ENCODE measurements at places on chromosomes 16 and 17.

DNA sequence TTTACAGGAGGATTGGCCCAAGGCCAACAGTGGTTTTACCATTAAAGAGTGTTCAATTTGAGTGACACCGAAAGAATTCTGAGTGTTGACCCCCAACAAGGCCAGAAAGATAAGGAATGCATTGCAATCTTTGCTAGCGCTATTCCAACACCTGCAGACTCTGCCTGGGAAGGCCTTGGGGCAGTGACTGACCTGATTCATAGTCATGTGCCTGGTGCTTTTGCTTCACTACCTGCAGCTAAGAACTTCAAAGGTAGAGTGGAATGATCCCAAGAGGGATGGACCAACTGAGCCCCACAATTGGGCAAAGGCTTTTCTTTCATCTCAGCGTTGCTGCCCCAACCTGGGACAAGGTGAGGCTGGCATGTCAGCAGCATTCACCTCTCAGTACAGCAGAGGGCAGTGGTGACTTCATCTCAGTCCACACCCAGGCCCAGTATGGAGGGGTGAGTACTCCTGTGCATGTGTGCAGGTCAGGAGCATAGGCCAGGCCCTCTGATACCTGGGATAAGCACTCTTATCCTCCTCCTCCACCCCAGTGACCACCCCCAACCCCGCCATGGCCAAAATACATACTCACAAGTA lies 149.6 kb upstream of the GNAO1 start:
- peak; percentile 24 for DNase-seq

- no peak for DNase-seq
Measured at GRCh38 chr17:34671191-34671590, 91.8 kb downstream of the TMEM132E start.

DNA sequence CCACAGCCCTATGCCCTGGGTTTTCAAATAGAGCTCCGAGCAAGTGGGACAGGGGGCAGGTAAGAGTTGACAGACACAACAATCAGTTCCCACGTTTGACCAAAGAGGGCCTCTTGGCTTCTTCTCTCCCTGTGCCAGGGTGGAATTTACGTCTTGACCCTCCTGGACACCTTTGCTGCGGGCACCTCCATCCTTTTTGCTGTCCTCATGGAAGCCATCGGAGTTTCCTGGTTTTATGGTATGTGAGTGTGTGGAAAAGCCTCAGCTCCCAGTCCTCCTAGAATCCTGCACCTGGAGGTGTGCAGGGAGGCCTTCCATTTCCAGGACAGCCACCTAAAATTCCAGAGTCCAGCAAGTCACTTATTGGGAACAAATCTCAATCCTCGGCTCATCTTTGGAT lies 42.5 kb downstream of the SLC6A2 start:
- DNase-seq, result no peak

- no peak for DNase-seq
Measured at GRCh38 chr17:4358154-4358553, 8.3 kb downstream of the UBE2G1 start.

- peak; percentile 85 for DNase-seq
Measured at GRCh38 chr16:88442727-88443576, 10.1 kb upstream of the ZFPM1 start.

DNA sequence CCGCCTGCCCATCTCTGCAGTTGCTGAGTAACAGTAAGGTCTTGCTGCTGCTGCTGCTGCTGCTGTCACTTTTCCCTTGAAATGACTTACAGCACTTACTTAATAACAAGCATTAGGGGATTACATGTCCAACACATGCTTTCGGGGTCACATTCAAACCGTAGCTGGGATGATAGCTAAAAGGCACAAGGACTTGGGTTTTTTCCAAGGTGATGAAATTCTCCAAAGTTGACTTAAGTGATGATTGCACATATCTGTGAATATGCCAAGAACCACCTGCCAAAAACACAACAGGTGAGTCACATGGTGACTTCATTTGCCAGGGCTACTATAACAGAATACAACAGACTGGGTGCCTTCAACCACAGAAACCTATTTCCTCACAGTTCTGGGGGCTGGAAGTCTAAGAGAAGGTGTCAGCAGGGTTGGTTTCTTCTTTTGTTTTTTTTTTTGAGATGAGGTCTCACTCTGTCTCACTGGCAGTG lies 121.9 kb upstream of the TNRC6C start:
- DNase-seq, result no peak

- DNase-seq, result no peak
Measured at GRCh38 chr17:46199379-46199778, 6.2 kb upstream of the KANSL1 start.

DNA sequence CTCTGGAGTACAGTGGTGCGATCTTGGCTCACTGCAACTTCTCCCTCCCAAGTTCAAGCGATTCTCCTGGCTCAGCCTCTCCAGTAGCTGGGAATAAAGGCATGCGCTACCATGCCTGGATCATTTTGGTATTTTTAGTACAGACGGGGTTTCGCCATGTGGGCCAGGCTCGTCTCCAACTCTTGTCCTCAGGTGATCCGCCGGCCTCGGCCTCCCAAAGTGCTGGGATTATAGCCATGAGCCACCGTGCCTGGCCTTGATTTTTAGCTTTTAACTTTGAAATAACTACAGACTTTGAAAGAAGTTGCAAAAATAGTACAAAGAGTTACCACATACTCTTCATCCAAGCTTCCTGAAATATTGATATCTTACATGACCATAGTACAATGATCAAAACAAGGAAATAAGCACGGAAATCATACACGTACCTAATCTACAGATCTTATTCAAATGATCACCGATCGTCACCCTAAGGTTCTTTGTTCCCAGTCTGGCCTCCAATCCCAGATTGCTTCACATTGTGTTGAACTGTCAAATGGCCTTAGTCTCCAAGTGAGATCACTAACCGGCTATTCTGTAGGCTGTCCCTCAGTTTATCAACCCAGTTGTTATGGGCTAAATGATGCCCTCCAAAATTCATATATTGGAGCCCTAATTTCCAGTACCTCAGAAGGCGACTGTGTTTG lies 18.4 kb downstream of the NPIPA1 start:
- DNase-seq, result no peak

DNA sequence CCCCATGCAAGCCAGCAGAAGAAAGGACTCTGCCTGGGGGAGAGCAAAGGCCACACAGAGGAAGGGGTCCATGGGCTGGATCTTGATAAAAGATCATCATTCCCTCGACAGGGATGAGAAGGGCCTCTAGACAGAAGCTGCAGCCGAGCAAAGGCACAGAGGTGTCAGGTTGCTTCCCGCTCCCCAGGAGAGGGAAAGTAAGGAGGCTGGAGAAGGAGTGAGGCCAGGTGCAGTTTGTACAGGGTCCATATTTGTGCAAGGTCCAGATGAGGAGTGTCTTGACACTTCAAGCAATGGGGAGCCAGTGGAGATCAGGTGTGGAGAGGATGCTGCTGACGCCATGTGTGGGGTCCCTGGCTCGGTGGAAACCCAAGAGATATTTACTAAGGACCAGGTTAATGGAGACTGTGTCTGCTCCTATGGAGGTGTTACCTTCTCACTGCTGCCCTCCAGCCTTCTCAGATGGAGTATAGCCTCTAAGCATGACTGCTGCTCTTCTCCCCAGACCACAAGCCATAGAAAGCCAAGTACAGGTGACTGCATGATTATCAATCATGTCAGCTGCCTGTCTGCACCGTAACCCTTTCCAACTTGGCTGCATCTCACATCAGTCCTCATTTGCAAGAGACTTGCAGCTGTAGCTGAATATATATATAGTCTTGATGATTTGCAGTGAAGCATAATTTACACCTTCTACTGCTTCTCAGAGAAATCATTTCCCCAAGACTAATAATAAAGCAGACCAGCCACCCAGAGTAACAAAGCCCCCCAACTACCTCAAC lies 21.1 kb downstream of the GAS7 start:
- no peak for DNase-seq

DNA sequence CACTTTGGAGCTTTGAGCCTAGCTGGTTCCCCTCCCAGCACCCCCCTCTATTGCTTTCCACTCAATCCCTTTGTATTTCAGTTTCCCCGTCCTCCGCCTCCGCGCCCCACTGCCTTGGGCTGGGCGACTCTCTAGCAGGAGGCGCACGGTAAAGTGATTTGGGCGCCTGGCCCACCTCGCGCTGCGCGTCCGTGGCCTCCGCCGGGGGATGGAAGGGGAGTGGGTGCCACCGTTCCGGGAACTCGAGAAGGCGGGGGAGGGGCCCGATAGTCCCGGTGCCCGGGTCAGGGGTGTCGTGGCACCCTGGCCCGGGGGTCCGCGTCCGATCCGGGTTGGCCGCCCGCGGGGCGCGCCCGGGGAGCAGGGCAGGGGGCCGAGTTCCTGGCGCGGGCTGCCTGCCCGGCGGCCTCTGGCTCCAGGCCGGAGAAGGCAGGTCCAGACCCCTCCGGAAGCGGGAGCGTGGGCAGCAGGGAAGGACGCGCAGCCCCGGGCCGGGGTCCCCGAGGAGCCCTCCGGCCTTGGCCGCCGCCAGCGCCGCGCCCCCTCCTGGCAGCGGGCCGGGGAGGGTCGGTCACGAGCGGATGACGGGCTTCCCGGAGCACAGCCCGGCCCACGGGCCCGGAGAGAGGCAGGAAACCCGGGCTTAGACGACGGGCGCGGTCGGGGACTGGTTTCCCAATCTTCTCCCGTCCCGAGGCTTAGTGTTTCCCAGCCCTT lies 15.8 kb downstream of the MEOX1 start:
- no peak for DNase-seq

GRCh38 chr17:14417336-14417735 lies 116.5 kb downstream of the HS3ST3B1 start:
- DNase-seq, result no peak

GRCh38 chr17:4566785-4567184 lies 6.4 kb upstream of the GGT6 start:
- peak; percentile 54 for DNase-seq

DNA sequence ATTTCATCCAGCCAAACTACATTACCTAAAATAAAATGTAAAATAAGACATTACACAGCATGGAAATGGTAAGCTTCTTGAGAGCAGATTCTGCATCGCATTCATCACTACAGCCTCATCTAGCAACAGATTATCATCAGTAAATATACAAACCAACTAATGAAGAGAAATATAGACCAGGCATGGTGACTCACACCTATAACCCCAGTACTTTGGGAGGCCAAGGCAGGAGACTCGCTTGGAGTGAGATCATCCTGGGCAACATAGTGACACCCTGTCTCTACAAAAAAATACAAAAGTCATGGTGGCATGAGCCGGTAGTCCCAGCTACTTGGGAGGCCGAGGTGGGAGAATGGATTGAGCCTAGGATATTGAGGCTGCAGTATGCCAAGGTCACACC lies 19.9 kb downstream of the NCBP3 start:
- no peak for DNase-seq

All from NCI-H345 (cell line).